ENCODE measurements at places on chromosomes 6 and 20.

DNA sequence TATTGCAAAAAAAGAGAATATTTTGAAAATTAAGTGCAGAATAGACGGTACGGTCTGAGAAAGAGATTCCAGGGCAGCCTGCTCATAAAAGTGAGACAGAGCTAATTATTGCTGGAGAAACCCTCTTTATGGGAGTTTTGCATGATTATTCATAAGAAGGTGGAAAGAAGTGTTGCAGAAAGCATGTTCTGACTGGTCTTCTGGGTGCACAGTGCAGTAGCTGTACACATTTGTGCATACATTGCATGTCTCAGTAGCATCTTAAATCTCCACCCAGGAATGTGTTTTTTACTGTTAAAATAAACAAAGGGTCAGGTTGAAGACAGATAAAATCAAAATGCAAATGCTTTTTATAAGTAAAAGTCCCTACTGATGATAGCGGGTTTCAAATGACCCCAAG is 1813.6 kb upstream of the DEFB115 start:
- DNase-seq = no peak

GRCh38 chr6:8195040-8195713 is 92.8 kb upstream of the EEF1E1 start:
- no peak for DNase-seq

GRCh38 chr20:37651932-37652331 is 41.9 kb upstream of the CTNNBL1 start:
- peak; percentile 15 for DNase-seq

DNA sequence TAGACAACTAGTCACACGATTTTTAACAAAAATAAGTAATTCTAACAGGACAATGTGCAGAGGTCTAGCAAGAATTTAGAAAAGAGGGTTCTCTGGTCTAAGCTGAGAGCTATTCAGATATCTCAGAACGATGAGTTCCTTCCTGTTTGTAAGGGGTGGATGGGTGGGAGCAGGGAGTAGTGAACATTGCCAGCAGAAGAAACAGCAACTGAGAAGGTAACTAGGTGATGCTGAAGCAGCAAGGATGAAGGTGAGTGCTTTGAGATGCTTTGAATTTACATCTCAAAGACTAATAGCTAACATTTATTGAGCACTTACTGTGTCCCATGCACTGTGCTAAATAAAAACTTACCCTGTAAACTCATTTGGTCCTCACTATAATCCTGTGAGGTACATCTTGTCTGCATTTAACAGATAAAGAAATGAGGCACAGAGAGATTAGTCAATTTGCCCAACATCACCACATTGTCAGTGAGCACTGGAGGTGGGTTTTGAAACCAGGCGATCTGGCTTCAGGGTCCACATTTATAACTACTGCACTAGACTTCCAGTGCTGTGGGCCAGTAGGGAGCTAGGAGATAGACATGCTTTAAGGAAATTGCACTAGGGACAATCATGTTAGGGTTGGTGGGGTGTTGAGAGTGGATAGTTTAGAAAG is 15.7 kb downstream of the BRD2 start:
- DNase-seq = no peak

- no peak for DNase-seq
Measured at GRCh38 chr6:24385536-24386269, 17.0 kb upstream of the MRS2 start.

DNA sequence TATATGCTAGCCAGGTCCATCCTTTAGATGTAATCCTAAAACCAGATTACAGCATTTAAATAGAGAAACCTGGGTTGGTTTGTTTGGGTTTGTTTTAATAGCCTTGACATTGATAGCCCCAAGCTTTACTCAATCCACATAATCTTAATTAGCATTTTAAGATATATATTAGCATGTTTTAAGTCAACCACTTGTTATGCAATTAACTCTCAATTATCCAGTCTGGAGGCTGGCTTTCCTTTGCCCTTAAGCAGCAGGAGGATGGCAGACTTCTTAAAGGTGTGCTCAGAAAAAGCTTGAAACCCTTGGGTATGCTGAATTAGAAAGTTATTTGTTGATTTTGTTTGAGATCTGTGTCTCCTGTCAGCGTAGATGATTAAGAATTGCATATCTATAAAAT is 46.3 kb upstream of the SMIM28 start:
- DNase-seq = no peak

GRCh38 chr20:13264907-13265306 is 43.8 kb downstream of the ISM1 start:
- DNase-seq = no peak

DNA sequence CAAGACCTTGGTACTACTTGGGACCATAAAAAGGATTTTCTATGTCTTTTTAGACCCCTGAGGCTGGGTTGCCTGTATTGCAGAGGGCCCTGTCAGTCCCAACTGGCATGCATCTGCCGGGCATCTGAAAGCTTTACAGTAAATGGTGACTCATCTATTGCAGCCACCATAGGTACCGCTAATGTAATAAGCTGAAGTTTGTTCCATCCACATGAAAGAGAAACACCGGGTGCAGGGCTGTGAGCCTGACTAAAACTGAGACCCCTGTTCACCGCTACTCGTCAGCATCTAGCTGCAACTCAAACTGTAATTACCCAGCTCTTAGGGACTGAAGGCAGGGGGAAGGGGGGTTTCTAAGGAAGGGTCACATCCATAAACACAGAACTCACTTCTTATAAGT is 49.5 kb downstream of the TRERF1 start:
- DNase-seq = peak; percentile 31

GRCh38 chr20:59013959-59014608 is 5.1 kb upstream of the TUBB1 start:
- DNase-seq = no peak

GRCh38 chr6:81485395-81485794 is 267.1 kb downstream of the TENT5A start:
- no peak for DNase-seq

- no peak for DNase-seq
Measured at GRCh38 chr20:58684291-58684690, 8.3 kb upstream of the NPEPL1 start.

DNA sequence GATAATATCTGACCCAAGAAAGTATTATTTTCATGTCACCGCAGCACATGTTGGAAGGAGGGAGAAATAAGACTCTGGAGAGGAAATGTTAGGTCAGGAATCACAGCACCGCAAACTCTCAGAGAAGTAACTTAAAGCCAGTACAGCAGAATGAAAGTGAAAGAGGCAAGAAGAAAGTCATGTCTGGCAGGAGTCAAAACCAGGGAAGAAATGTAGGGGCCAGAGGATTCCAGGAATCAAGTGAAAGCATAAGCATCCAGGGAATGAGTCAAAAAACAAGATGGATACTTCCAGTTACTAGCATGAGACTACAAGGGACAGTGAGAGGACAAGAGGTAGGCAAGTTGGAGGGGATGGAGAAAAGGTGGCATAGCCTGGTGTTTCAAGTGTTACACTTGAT is 80.4 kb downstream of the AK9 start:
- no peak for DNase-seq

GRCh38 chr6:116954938-116955337 is 77.9 kb downstream of the RFX6 start:
- DNase-seq = no peak

GRCh38 chr6:71510057-71510713 is 221.6 kb downstream of the OGFRL1 start:
- no peak for DNase-seq

GRCh38 chr6:22349528-22349927 is 52.7 kb upstream of the PRL start:
- no peak for DNase-seq

DNA sequence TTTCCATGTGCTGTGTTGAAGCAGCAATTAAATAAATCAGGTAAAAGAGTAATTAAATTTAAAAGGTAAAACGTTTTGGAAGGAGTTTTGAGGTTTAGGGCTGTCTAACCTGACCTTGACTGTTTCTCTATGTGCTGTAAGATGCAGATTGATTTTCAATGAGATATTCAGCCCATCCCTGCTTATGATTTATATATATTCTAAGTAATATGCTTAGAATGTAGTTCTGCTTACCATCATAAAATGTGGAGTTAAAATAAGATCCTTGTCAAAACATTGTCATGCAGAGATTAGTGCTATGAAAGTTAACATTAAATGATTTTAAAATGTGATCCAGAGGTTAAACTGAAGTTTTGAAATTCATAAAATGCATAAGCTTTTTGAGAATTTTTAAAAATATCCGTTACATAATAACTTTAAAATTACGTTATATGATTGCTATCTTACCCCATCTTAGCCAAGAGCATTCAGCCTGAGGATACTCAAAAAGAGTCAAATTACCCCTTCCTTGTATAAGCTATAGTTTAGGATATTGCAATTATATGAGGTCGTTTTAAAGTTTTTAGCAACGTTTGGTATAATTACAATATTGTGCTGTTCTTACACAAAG is 122.5 kb downstream of the MTHFD1L start:
- no peak for DNase-seq

DNA sequence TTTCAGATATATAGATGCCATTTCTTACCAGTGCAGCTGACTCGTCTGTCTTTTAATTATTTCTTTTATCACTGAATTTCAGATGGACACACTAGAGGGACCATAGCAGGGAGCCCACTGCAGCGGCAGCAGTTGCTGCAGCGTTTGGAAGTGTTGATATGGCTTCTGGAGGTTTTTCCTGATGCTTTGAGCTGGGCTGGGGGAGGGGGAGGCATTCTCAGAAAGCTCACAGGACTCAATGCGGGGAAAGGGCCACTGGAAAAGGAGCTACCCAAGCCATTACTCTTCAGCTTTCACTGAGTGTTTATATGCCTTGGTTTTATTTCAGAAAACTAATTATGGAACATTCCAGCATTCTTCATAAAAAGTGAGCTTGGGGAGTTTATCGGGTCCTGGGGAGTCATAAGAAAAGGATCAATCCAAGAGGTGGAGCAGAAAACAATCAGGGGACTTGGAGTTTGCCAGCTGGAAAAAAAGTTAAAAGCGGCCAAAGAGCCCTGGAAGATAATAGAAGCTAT is 740.4 kb upstream of the FLRT3 start:
- no peak for DNase-seq

DNA sequence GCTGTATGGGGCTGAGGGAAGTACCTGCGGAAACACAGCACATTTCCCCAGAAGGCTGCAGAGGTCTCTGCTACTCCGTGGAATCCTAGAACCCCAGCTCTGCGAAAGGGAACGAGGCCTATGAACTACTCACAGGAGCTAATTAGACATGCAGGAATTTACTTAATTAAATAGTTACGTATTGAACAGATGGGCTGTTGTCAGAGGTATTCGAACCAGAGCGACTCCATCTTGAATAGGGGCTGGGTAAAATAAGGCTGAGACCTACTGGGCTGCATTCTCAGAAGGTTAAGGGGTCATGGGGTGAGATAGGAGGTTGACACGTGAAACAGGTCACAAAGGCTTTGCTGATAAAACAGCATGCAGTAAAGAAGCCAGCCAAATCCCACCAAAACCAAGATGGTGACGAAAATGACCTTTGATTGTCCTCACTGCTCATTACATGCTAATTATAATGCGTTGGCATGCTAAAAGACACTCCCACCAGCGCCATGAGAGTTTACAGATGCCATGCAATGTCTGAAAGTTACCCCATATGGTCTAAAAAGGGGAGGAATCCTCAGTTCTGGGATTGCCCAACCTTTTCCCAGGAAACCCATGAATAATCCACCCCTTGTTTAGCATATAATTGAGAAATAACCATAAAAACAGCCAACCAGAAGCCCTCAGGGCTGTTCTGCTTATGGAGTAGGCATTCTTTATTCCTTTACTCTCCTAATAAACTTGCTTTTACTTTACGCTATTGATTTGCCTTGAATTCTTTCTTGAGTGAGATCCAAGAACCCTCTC is 14.7 kb upstream of the SSTR4 start:
- DNase-seq = no peak

DNA sequence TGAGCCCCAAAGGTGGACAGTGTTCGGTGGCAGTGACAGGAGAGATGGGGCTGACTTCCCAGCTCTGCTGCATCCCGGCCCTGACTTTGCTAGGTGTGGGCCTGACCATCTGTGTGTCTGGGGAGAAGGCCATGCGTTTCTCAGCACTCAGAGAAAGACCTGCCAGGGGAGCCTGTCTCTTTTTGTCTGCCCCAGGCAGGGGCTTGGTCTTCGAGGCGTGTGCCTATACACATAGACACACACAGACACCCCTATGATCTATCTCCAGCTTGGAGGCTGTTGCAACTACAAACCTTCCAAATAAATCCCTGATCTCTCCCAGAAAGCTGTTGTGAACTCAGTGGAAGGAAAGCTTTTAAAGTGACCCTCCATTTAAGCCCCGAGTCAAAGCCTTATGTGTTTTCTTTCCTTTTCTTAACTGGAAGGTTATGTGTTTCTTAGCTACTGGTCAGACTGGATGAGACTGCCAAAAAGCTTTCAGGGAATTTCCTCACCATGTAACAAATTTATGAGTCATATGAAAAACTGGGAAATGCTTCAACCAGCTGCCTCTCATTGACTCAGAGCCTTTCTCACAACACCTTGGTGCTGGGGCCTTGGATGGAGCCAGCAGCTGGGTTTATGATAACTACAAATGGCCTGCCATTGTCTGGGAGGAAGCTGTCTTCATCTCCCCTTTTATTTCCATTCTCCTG is 102.6 kb downstream of the CDC5L start:
- no peak for DNase-seq

Measured in stimulated activated CD4-positive, alpha-beta T cell treated with anti-CD3 and anti-CD28 coated beads, Interleukin-2, amount 100 ng/mL, for 48 hours (primary cell).